ENCODE measurements at places on chromosomes 4 and X. TPM values are rescaled to one million over a fixed set of nuclear protein-coding genes. Genes with fewer than 3 reads are reported as not detected.

- peak; percentile 1 for DNase-seq
These were observed 2.1 kb downstream of the NUP62CL start for GRCh38 chrX:107204068-107204605.

DNA sequence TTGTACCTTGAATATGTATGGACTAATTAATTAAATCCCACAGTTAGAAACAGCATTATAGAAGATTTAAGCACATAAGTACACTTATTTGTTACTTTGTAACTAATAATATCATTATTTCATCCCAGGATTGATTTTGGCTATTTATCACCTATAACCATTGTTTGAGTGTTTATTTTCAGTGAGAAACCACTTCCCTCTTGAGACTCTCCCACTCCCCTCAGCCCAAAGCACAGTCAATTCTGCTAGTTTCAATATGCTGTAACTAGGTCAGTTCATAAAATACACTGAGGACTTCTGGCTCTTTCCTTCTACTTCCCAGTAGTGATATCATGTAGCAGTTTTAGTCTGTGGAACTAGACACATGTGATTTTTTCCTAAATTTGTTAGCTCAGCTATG lies 16.3 kb downstream of the OFD1 start:
- peak; percentile 15 for DNase-seq

DNA sequence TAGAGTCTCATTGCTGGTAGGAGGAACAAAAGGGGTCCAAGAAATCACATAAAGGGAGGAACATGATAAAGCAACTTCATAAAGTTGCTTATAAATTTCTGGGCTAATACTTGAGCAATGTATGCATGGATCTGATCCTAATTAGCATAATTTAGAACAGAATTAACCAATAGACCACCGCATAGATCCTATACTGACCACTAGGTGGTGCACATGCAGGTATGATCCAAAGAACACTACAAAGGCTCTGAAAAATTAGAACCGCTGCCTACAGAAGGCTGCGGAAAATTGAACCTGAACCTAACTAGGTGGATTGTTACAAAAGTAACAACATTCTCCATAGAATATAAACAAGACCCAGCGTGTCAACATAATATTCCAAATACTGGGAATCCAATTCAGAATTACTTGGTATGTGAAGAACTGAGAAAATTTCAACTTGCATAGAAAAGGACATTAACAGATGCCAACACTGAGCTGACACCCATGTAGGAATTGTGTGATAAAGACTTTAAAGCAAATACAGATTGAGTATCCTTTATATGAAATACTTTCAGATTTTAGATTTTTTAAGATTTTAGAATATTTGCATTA lies 23.3 kb downstream of the BRCC3 start:
- DNase-seq = peak; percentile 14

DNA sequence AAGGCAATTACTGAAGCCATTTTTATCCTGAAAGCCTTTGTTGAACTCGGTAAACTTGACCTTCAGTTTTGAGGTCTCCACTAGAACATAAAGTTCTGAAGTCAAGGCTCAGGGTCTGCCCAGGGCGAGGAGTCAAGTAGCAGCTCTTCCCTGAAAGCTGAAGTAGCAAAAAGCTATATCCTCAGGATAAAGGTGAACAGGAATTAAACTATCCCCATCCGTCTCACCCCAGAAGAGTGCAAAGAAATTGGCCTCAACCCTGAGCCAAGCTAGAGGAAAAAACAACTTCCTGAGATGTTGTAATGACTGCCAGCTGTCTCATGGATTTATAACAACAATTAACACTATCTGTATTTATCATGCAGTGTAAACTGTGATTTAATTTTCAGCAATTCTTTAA lies 590.8 kb downstream of the SPRY1 start:
- DNase-seq = no peak

SLC26A1 gene
- 0.58 TPM for total RNA-seq
